Prostate gland (tissue), 2 donors: ENCODE measurements at places on chromosomes 4 and X.

GRCh38 chr4:15695240-15695699 lies 7.6 kb upstream of the BST1 start:
- DNase-seq = no peak

DNA sequence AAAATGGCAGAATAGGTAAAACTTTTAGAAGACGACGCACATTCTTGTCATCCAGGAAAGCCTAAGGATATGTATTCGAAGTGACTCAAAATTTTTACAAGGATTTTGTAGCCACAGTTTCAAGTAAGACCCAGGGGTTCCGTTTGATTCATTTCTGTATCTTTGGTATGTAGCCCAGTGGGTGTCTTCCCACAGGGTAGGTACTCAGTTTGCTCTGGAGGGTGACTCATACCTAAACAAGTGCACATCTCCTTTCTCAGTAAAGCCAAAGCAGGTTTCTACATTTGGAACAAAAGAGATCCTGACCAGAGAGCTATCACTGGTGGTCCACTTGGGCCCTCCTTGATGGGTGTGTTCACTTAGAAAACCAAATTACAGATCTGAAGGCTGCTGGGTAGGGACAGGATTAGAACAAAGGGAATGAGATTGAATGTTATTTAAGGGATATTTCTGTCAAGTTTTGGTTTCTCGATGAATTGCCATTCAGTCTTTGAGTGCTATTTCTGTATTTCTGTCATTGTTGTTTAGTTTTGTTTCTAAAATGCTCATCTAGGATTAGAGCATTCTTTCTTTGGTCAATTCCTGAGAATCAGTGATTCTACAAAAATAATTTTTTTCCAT lies 56.1 kb downstream of the PLS3 start:
- no peak for DNase-seq

- no peak for DNase-seq
Observed at GRCh38 chr4:139557556-139558110, 1.6 kb upstream of the SETD7 start.

- DNase-seq = no peak
Observed at GRCh38 chrX:2819345-2820135, 9.2 kb upstream of the GYG2 start.

DNA sequence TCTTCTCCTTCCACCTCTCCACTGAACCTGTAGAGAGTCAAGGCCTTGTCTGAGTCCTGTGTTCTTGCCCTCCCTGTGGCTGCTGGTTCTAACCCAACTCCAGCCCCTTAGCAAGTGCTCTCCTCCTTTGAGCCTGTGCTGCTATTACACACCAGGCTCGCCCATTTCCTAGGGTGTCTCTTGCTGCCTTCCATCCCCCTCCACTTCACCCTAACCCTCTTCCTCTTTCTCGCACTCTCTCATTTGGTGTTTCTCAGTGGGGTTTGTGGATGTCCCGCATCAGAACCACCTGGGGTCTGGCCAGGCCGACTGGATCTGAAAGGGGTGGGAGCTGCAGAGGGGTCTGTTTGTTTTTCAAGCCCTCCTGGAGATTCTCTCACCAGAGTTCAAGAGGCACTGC lies 156.7 kb downstream of the SPRY1 start:
- no peak for DNase-seq

- DNase-seq = no peak
Observed at GRCh38 chrX:134735015-134735414, 76.7 kb upstream of the PLAC1 start.

- no peak for DNase-seq
Observed at GRCh38 chr4:105196523-105197145, 50.0 kb downstream of the TET2 start.

DNA sequence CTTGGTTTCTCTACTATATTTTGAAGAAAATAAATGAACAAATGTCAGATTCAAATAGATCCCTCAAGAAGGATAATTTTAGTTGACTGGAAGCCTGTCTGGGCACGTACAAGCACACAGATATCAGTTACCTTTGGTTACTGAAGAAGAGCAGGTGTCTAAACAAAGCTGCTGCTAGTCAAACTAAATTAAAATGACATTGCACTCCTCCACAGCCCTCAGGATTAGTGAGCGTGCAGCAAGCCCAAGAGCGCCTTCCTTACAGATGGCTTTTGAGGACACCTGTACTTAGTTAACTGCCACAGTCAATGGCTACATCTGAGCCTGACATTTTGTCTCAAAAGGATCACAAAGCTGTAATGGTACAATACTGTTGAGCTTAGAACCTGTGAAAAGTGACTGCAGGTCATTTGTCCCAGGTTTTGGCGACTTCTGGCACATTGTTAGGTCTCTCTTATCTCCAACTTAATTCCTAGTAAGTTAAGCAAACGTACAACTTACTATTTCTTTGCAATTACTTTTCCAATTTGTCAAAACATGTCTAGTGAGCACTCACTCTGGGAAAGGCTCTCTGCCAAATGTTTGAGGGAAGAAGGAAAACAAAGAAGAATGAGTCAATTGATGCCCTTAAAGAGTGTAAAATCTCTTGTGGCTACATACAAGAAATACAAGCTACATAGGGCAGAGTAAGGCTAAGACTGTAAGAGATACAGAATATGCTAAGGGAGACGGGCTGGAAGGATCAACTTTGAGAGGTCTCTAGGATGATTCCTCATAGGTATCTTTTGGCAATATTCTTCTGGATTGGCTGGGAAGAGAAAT lies 25.6 kb upstream of the DAPP1 start:
- DNase-seq = no peak

DNA sequence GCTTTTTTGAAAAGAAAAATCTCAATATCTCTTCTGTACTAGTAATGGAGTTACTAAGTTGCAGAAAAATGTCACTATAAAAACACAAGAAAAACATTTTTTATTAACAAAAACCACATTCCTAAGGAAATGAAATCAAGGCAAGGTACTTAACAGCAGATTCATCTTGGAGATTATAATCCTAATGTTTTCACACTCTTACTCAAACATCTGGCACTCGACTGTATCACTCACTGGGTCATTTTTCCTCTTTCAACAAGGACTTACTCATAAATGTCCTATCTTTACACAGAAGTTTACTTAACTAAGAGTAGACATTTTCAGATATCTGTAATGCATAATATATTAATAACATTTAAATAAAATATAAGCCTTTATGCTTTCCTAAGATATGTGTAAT lies 216.6 kb downstream of the NR3C2 start:
- no peak for DNase-seq

GRCh38 chr4:46931981-46932380 lies 22.9 kb upstream of the COX7B2 start:
- no peak for DNase-seq
